ENCODE measurements at places on chromosomes 7 and 10.
A peak's percentile ranks its signal among the peaks of the same experiment; 100 is the strongest.

DNA sequence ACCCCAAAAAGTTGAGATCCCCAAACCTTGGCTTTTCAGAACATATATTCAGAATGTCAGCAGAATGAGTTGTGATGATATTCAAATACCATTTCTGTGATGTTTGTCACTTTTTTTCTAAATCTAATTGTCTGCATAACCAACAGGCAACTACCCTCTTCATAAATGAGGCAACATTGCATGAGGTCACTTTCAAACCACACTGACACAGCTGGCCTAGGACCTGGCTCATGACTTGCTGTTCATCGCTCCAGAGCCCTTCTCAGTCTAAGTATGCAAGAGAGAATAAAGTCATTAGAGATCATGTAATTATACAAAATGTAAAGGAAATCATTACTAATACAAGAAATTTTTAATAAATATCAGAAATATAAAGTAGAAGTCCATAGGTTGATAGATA lies 681.9 kb downstream of the GRM8 start:
- no peak overlapping the region for H3K4me3 ChIP-seq
- no peak overlapping the region for H3K27ac ChIP-seq
- no peaks in the 10 kb centered on the region for H3K27me3 ChIP-seq
- H3K36me3 ChIP-seq: no peaks in the 10 kb centered on the region

DNA sequence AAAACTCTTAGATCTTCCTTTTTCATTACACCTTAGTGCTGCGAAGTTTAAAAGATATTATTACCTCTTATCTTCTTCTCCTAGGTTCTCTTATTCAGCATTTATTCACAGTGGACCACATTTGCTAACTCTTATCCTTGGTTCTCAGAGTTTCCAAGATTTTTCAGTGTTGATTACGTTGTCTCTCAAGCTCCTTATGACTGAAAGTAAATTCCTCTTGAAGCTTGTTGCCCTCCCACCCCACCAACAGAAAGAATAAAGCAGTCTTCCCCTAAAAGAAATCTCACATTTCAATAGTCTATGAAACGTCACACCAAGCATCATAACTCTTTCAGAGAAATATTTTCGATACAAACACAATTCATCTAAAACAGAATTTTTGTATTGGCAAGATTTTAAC lies 362.5 kb downstream of the MAGI2 start:
- H3K27ac ChIP-seq: no peak overlapping the region
- no peak for DNase-seq
- H3K4me1 ChIP-seq: no peaks in the 10 kb centered on the region
- no peaks in the 10 kb centered on the region for H3K36me3 ChIP-seq
- no peaks in the 10 kb centered on the region for H3K27me3 ChIP-seq

GRCh38 chr7:33509206-33509605 lies 379.8 kb downstream of the BBS9 start:
- no peaks in the 10 kb centered on the region for H3K27me3 ChIP-seq
- H3K36me3 ChIP-seq: no peaks in the 10 kb centered on the region
- H3K4me3 ChIP-seq: no peak overlapping the region

- no peaks in the 10 kb centered on the region for H3K27me3 ChIP-seq
- DNase-seq: no peak
- H3K27ac ChIP-seq: peak overlapping the region; percentile 64
- H3K36me3 ChIP-seq: no peaks in the 10 kb centered on the region
- H3K4me3 ChIP-seq: no peak overlapping the region
Measured at GRCh38 chr10:29579455-29579970, 55.3 kb downstream of the SVIL start.

DNA sequence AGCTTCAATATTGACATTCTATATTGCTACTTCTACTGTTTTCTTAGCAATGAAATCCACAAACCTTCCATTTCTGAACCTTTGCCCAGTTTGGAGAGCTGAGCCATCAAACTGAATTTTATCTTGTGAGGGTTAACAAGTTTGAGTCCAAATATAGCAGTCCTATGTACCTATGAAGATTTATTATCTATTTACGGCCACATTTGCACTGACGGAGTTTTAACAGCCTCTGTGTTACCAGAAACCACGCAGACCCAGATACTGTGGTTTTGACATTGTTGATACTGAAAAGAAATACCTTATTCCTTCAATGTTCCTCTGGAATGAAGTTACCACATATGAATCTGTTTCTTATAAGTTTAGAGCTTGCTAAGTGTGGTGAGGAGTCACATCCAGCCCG lies 172.6 kb downstream of the FGFR2 start:
- DNase-seq: no peak
- H3K27ac ChIP-seq: no peak overlapping the region
- H3K36me3 ChIP-seq: no peaks in the 10 kb centered on the region
- H3K27me3 ChIP-seq: no peaks in the 10 kb centered on the region
- H3K4me3 ChIP-seq: no peak overlapping the region

Data from psoas muscle (tissue), 8 donors.